Lower lobe of right lung (tissue), 2 donors: ENCODE measurements at places on chromosomes 6 and 20. TPM values are rescaled to one million over a fixed set of nuclear protein-coding genes. Genes with fewer than 3 reads are reported as not detected.
A peak's percentile ranks its signal among the peaks of the same experiment; 100 is the strongest.

BEND3 gene
- 3.1 TPM for total RNA-seq

PSORS1C1 gene
- total RNA-seq, result 10.5 TPM

SPINT3 gene
- total RNA-seq, result not detected

PPP1R3D gene
- total RNA-seq, result 12.1 TPM

DNA sequence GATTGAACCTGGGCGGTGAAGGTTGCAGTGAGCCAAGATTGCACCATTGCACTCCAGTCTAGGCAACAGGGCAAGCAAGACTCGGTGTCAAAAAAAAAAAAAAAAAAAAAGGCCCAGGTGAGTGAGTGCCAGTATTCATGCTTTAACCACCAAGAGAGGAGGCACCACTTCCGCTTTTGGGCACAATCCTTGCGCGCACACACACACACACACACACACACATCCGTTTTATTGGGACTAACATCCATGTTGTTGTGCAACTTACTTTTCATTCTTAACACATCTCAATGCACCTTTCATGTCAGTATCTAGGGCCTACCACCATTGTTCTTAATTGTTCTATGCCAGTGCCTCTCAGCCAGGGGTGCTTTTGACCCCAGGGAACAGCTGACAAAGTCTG, 263.0 kb downstream of the CDC5L start:
- no peaks in the 10 kb centered on the region for H3K36me3 ChIP-seq
- peaks cover 5% of the 10 kb centered on the region for H3K4me1 ChIP-seq
- H3K27ac ChIP-seq, result no peak overlapping the region
- no peak overlapping the region for H3K4me3 ChIP-seq
- no peak for DNase-seq

DNA sequence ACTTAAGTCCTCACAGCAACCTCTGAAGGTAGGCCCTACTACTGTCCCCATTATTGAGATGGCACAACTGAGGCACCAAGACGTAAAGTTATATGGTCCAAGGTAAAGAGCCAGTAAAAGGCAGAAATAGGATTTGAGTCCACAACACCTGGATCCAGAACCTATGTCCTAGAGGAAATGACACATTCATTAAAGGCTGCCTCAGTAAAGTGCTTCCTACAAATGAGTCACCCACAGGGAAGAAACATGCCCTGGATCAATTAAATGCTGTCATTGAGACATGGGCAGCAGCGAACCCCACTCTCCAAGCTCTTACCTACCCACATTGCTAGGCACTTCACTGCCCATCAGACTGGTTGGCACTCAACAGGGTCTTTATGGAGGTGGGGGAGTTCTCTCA, 600.9 kb downstream of the PTPRT start:
- no peaks in the 10 kb centered on the region for H3K4me1 ChIP-seq
- H3K27me3 ChIP-seq, result no peaks in the 10 kb centered on the region
- no peak overlapping the region for H3K4me3 ChIP-seq
- H3K27ac ChIP-seq, result no peak overlapping the region
- no peaks in the 10 kb centered on the region for H3K36me3 ChIP-seq
- DNase-seq, result no peak

DNA sequence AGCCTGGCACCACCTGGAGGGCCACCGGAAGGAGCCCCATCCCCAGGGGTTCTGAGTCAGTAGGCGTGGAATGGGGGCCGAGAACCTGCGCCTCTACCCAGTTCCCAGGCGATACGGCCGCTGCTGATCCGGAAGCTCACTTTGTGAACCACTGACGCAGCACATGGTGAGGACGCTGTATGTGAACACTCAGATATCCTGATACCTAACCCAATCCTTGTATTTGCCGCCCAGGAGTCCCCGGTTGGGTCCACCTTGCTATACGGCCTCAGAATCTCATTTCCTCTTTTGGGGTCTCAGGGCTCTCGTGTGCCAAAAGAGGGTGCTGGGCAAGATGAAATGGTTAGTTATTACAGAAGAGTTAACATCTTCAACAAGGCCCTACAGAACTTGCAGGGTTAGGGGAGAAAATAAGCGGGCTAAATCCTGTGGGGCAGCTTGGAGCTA, 604 bp upstream of the RAB5IF start:
- peak overlapping the region; percentile 82 for H3K4me3 ChIP-seq
- peaks cover 24% of the 10 kb centered on the region for H3K36me3 ChIP-seq
- no peaks in the 10 kb centered on the region for H3K27me3 ChIP-seq
- H3K27ac ChIP-seq, result peak overlapping the region; percentile 90

GRCh38 chr6:77650098-77650663, 2.7 kb upstream of the MEI4 start:
- no peak overlapping the region for H3K27ac ChIP-seq
- H3K36me3 ChIP-seq, result no peaks in the 10 kb centered on the region
- no peaks in the 10 kb centered on the region for H3K4me1 ChIP-seq
- peak overlapping the region; percentile 23 for H3K4me3 ChIP-seq

- peaks cover 12% of the 10 kb centered on the region for H3K4me1 ChIP-seq
- peak; percentile 80 for DNase-seq
- no peaks in the 10 kb centered on the region for H3K27me3 ChIP-seq
- no peaks in the 10 kb centered on the region for H3K36me3 ChIP-seq
- H3K4me3 ChIP-seq, result no peak overlapping the region
Measured at GRCh38 chr6:45681860-45682511, 304.3 kb upstream of the SUPT3H start.

GRCh38 chr6:81876971-81877370, 124.5 kb upstream of the TENT5A start:
- no peaks in the 10 kb centered on the region for H3K36me3 ChIP-seq
- no peaks in the 10 kb centered on the region for H3K27me3 ChIP-seq
- no peaks in the 10 kb centered on the region for H3K4me1 ChIP-seq
- no peak overlapping the region for H3K27ac ChIP-seq

GRCh38 chr20:57696401-57696961, 13.3 kb downstream of the PMEPA1 start:
- DNase-seq, result no peak
- no peak overlapping the region for H3K4me3 ChIP-seq
- no peaks in the 10 kb centered on the region for H3K27me3 ChIP-seq
- no peak overlapping the region for H3K27ac ChIP-seq

- no peaks in the 10 kb centered on the region for H3K36me3 ChIP-seq
- no peaks in the 10 kb centered on the region for H3K4me1 ChIP-seq
- H3K4me3 ChIP-seq, result no peak overlapping the region
Measured at GRCh38 chr6:134315189-134315588, 2.7 kb downstream of the SGK1 start.

DNA sequence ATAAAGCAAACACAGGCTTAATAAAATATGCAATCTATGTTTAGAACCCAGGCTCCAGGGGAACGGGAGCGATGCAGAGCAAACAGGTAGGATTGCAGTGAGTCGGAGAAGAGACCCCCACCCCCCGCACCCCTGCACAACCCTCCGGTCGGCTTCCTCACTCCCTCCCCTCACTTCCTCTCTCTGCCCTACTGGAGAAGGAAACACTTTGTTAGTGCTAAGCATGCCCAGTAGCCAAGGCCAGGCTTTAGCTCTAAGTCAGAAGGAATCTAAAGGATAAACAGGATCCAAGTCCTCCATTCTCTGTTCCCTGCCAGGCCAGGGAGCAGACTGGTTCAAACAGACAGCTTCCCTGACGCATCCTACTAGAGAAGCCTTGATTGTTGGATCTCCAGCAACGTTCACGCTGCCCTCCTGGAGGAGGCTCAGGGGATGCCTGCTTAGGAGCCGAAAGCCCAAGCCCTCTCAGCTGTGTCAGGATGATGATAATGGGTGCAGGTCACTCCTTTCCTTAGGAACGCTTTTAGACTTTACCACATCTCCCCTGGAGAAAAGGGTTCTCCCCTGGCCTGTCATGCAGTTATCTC, 14.7 kb downstream of the FOXQ1 start:
- H3K27me3 ChIP-seq, result no peaks in the 10 kb centered on the region
- H3K4me3 ChIP-seq, result no peak overlapping the region
- DNase-seq, result no peak
- no peaks in the 10 kb centered on the region for H3K36me3 ChIP-seq
- peaks cover 45% of the 10 kb centered on the region for H3K4me1 ChIP-seq

GRCh38 chr6:91173186-91173585, 586.3 kb upstream of the MAP3K7 start:
- H3K4me1 ChIP-seq, result no peaks in the 10 kb centered on the region
- no peak overlapping the region for H3K4me3 ChIP-seq
- no peak for DNase-seq
- no peak overlapping the region for H3K27ac ChIP-seq
- H3K27me3 ChIP-seq, result no peaks in the 10 kb centered on the region
- H3K36me3 ChIP-seq, result no peaks in the 10 kb centered on the region
